Central memory CD4-positive, alpha-beta T cell (primary cell): ENCODE measurements at places on chromosomes 4 and X.
A peak's percentile ranks its signal among the peaks of the same experiment; 100 is the strongest.

GRCh38 chr4:121192480-121192879 lies 28.4 kb upstream of the TNIP3 start:
- DNase-seq, result peak; percentile 31

- DNase-seq, result no peak
Observed at GRCh38 chr4:102218656-102219055, 126.6 kb downstream of the SLC39A8 start.

DNA sequence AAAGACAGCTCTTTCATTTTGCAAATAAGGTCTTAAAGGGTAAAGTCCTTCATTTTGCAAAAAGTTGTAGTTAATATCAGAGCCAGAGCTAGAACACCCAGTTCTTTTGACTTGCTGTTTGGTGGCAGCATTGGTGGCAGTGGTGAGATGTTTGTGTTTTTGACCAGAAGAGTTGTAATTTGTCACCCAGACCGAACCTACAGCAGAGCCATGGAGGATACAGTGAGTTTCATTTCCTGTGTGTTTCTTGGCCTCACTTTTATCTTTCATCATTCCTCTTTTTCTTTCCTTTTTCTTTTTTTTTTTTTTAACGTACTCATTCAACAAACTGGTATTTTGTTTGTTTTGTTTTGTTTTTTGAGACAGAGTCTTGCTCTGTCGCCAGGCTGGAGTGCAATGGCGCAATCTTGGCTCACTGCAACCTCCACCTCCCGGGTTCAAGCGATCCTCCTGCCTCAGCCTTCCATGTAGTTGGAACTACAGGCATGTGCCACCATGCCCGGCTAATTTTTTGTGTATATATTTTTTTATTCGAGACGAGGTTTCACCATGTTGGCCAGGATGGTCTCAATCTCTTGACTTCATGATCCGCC lies 116.4 kb downstream of the AFF1 start:
- DNase-seq, result no peak

GRCh38 chr4:176788248-176788647 lies 4.5 kb downstream of the VEGFC start:
- DNase-seq, result no peak

DNA sequence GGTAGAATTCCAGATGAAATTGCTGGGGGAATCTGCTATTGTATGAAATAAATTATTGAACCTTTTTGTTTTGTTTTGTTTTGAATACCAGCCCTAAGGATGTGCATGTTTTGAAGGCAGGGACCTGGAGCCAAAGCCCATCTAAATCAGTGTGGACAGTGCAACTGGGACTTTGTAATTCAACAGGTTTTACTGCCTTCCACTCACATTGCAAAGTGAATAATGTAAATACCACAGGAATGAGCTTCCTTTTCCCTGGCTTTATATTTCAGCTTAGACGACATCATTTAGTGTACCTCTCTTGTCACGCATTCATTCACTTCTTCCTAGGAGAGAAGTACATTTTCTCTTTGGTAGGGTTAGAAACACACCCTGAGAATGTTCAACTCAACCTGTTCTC lies 795.0 kb downstream of the CENPC start:
- DNase-seq, result no peak

GRCh38 chr4:159097144-159097543 lies 5.7 kb upstream of the RAPGEF2 start:
- no peak for DNase-seq

DNA sequence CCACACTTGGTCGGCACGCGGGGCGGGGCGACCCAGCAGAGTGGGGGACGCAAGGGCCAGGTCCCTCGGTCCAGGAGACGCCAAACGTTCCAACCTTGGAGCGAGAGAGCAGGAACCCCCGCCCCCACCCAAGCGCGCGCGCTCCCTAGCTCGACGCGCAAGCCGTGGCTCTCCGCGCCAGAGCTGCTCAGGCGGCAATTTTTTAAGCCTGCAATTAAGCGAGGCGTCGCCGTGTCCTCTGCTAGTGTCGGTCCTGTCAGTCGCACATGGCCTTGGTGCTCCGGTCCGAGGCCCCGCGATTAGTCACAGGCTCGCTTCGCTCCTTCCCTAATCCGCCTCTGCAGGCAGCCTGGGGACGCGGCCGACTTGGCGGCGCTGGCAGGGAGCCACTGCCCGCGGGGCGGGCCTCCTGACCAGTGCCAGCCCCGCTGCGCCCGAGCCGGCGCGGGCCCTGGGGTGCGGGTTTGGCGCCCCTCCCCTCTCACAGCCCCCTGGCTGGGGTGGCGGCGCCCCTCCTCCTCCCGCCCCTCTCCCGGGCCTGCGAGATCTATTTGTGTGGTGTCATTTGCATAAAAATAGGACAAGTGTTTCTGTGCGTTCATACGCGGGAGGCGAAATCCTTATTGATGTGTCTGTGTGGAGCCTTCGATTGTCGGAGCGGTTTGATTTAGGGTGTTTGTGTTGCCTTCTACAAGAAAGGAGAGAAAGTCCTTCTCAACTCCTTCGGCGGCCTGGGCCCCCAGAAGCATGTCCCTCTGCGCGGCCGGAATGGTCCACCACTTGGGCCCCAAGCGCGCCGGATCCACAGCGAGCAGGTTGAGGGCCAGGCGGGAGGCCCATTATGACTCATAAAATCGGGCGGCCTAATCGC lies 9.8 kb upstream of the BCOR start:
- no peak for DNase-seq

- no peak for DNase-seq
Observed at GRCh38 chr4:184151988-184152485, 65.6 kb downstream of the ENPP6 start.

GRCh38 chr4:25977397-25978170 lies 63.6 kb downstream of the SMIM20 start:
- no peak for DNase-seq

GRCh38 chrX:66020631-66021334 lies 19.1 kb downstream of the VSIG4 start:
- DNase-seq, result no peak

DNA sequence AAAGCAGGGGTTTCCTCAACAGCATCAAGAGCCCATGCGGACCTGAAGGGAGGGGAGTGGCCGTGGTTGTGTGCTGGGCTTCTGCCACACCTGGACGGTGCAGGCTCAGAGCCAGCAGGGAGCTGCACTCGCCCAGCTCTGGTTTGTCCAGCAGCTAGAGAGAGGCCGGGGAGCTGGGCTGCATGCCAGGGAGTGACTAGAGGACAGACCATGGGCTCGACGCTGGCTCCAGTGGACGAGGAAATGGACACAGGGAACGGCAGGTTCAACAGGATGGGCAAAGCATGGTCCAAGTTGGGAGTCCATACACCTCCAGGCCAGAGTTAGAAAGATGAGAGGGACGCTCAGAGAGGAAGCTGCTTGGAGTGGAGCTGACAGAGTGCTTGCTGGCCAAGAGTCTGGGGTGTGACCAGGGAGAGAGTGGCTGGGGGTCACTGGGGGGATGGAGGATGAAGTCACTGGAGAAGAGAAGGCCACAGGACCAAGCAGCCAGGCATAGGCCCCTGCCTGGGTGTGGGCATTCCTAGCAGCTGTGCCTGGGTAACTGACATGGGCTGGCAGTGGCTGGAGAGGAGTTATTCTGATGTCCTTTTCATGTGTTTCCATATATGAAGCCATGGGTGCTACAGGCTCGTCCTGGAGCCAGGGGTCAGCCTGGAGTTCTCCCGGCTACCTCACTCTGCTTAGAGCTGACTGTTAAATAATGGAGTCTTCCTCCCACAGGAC lies 42.8 kb downstream of the HTT-AS start:
- no peak for DNase-seq

DNA sequence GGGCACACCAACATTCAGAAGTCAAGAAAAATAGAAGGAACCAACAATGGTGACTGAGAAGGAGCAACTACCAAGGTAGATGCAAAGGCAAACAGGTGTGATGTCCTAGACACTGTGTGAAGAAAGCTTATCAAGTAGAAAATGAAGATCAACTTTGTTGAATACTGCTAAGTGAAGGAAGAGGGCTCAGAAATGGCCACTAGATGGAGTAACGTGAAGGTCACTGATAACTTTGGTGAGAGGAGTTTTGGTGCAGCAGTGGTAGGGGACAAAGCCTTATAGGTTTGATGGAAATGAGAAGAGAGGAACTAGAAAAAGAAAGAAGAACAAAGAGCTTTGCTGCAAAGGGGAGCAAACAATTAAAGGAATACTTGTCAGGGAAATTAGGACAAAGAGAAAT lies 23.5 kb downstream of the OTC start:
- no peak for DNase-seq

DNA sequence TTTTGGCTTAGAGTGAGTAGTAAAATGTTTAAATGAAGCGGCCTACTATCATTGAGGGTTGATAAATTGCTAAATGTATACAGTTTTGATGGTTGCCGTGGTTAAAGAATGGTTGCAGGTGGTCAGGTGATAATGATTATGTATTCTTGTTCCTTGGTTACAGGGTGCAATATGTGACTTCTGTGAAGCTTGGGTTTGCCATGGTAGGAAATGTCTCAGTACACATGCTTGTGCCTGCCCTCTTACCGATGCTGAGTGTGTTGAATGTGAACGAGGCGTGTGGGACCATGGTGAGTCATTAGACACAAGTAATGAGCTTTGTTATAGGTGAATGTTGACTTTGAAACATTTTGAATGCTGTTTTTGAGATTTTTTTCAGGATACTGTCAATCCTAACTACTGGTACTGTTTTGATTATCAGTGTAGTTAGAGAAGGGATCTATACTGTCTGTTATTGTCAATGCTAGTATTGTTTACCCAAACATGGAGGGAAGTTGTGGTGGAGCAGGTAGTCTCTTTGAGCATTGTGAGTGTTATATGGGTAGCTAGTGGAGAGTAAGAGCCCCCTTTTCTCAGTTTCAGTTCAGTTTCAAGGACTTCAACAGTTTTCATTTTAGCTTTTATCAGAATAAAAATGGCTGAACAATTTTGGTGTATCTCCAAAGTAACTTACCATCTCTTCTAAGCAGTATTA lies 8.9 kb downstream of the ZNF330 start:
- DNase-seq, result no peak

- DNase-seq, result no peak
Observed at GRCh38 chrX:135382260-135382659, 39.5 kb upstream of the SMIM10L2A start.

DNA sequence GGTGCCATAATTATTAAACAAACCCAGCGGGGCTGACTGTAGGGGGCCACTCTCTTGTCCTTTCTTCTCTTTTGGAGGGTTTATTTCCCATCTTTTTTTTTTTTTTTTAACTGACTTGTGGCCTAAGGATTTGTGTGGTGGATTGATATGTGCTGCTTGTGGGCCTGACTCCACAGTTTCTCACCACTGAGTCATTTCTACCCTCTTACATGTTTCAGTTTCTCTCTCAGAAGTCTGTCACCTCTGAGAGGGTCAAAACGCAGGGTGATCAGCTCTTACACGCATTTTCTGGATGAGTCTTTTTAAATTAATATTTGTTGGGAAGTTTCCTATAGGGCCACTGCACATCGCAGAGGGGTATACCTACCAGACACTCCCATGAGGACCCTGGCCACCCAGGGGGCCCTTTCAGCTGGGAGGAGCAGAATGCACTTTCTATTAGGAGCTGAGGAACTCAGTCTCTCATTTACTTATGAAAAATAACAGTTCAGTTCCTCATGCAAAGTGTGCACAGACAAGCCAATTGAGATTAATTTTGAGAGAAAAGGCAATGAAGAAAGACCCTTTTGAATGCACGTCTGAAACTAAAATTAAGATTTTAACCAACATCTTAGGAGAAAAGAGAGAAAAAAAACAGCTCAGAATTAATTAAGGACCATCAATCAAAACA lies 407.9 kb downstream of the TECRL start:
- no peak for DNase-seq

DNA sequence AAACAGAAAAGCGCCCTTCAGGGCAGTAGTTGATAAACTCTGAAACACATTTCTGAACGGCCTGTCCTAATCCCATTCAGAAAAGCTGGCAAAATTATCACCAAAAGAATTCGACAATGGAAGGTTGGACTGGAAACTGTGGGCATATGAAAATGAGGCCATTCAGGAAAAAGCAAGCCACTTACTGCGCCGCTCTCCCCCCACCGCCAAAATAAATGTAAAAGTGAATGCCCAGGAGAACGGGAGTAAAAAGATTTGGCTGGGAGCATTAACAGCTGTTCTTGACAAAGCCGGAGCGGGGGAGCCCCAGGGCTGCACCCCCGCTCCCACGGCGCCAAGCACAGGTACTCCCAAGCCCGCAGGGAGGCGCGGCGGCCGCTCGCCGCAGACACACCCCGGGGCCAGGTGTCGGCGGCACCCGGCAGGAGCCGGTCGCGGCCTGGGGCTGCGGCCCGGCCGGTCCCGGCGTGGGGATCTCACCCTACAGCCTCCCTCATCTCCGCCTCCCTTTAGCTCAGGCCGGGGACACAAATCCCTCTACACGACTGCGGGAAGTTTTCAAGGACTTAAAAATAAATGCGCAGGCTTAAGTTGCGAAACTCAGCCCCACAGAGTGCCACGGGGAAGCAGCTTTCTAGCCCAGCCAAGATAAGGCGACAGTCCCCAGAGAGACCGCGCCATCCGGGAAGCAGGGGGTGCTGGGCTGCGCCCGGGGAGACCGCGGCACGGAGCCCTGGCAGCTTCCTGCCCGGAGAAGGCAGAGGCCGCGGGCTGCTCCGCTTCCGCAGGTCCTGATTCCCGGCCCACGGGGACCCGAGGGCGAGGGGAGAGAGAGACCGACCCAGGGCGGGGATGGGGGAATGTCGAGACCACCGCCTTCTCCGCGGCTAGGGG lies 593 bp downstream of the SH3RF1 start:
- DNase-seq, result no peak

GRCh38 chr4:167415461-167415860 lies 181.2 kb upstream of the SPOCK3 start:
- DNase-seq, result no peak

DNA sequence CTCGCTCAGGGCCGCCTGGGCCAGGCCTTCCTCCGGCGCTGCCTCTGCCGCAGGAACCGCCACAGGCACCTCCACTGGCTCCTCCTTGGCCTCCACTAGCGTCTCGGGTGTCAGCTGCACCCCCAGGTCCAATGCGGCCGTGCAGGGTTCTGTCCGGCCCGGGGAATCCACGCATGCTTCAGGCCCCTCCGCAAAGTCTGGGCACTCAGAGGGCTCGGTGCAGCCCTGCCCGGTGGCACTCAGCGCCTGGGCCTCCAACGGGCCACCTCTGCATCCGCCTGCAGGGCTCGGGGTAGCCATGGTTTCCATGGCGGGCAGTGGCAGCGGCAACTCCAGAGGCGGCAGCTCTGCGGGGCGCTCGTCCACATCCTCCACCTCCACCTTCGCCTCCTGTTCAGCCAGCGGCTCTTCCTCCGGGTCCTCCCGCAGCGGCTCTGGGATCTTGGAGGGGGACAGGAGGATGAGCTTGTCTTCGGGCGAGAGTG lies 74.9 kb upstream of the UCP1 start:
- DNase-seq, result no peak

DNA sequence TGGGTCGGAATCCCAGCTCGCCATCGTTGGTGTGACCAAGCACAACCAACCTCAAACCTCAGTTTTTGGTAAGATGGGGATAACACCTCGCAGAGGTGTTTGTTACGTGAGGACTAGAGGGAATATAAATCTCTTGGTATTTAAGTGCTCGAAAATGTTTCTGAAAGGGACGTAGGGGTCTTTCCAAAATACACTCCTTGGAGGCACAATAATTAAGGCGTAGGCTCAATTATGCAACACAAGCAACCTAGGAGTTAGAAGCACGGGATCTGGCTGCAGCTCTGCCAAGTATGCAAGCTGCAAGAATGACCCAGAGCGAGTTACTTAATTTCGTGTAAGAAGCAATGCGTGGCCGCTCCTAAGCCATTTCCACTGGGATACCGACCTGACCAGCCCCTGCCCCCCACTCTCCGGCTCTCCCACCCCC lies 552 bp downstream of the ADH5 start:
- peak; percentile 3 for DNase-seq
